ENCODE measurements at places on chromosomes 1 and 21. TPM values are rescaled to one million over a fixed set of nuclear protein-coding genes. Genes with fewer than 3 reads are reported as not detected.

DNA sequence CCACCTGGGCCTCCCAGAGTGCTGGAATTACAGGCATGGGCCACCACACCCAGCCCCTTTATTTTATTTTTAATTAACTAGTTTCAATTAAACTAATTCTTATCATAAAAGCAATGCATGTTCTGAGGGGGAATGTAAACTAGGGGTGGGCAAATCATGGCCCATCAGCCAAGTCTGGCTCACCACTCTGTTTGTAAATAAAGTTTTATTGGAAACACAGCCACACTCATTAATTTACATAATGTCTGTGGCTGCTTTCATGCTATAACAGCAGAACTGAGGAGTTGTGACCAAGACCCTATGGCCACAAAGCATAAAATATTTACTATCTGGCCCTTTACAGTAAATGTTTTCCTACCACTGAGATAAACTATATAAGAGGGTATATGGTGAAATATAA, 28.7 kb upstream of the IPO9 start:
- no peak for DNase-seq

SH2D1B gene
- polyA plus RNA-seq, result 0.71 TPM

- no peak for DNase-seq
These were observed 122.9 kb upstream of the KRTAP19-8 start for GRCh38 chr21:31161157-31161556.

GRCh38 chr1:97903626-97904025, 17.2 kb downstream of the DPYD start:
- DNase-seq, result no peak

TCP10L gene
- polyA plus RNA-seq, result 1.3 TPM

GRCh38 chr1:76266762-76267161, 192.2 kb downstream of the ST6GALNAC3 start:
- DNase-seq, result no peak
